Left lung (tissue), 14 donors: ENCODE measurements at places on chromosomes 7 and 10.

DNA sequence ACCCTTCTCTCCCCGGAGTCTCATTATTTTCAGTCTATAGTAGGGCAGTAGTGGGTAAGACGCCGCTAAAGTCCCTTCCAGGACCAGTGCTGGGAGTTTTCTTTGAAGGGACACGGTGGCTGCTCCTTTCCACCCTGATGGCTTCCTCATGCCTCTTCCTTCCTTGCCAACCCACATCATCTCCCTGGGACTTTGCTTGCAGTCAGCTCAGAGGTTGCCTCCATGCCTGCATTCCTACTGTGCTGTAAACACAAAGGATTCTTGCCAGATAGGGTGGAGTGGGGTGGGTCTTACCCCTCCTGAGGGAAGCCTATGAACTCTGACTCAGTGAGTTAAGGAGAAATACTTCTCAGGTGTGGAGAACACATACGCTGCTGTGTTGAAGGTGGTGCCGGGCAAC lies 59.9 kb upstream of the IGFBP3 start:
- no peak for DNase-seq

GRCh38 chr7:137354396-137354795 lies 10.9 kb upstream of the PTN start:
- DNase-seq: peak; percentile 64

- no peak for DNase-seq
Observed at GRCh38 chr10:114498413-114499111, 94.3 kb upstream of the AFAP1L2 start.

GRCh38 chr7:66508431-66508830 lies 120.2 kb upstream of the KCTD7 start:
- DNase-seq: no peak

GRCh38 chr10:94413361-94413760 lies 11.0 kb downstream of the TBC1D12 start:
- no peak for DNase-seq

DNA sequence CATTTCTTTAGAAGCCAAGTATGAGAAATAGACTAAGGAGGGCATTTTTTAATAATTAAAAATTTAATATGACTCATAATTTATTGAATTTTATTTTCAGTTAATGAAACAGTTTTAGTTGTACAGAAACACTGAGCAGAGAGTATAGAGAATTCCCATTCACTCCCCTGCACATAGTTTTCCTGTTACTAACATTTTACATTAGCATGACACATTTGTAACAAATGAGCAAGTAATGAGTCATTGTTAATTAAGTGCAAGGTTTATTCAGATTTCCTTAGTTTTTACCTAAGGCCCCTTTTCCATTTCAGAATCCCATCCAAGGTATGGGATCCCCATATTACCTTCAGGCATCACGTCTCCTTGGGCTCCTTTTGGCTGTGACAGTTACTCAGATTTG lies 271.5 kb upstream of the FZD8 start:
- no peak for DNase-seq
